ENCODE measurements at places on chromosomes 2 and 18. TPM values are rescaled to one million over a fixed set of nuclear protein-coding genes. Genes with fewer than 3 reads are reported as not detected.

ABCG5 gene
- not detected for total RNA-seq

ASB18 gene
- total RNA-seq = 3.1 TPM

LIPG gene
- 2.6 TPM for total RNA-seq

QPCT gene
- 5.2 TPM for total RNA-seq

TCF4 gene
- total RNA-seq = 205 TPM

SLC9A2 gene
- total RNA-seq = 2.1 TPM

OBSL1 gene
- 87.2 TPM for total RNA-seq

CERS6 gene
- total RNA-seq = 30.8 TPM

MEP1B gene
- not detected for total RNA-seq

MPV17 gene
- total RNA-seq = 23.0 TPM

AQP12A gene
- not detected for total RNA-seq

CAVIN2 gene
- 19.3 TPM for total RNA-seq

CCDC178 gene
- not detected for total RNA-seq

SLC9A4 gene
- not detected for total RNA-seq
